ENCODE measurements at places on chromosomes 6 and 20. TPM values are rescaled to one million over a fixed set of nuclear protein-coding genes. Genes with fewer than 3 reads are reported as not detected.

Gene MAD2L1BP
- total RNA-seq = 18.5 TPM

Gene VGLL2
- not detected for total RNA-seq

DNA sequence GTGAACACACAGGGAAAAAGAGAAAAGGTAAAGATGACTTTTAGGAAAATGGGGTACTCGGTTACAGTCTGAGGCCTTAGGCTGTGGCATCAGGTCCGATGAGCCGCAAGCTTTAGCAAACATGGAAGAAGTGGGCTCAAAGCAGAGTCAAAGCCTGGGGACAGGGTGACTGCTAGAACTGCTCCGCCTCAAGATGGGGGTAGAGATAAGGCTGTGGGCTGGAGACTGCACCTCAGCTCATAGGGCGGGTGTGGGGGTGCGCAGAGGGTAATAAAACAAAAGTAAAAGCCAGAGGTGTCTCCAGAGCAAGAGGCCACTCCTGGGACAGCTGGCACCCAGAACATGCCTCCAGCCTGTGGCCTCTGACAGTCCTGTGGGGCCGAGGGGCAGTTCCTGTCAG is 21.3 kb upstream of the SYNDIG1 start:
- DNase-seq = no peak

GRCh38 chr6:90251295-90251992 is 45.2 kb downstream of the BACH2 start:
- no peak for DNase-seq

GRCh38 chr20:22475662-22476061 is 108.7 kb downstream of the FOXA2 start:
- DNase-seq = no peak

DNA sequence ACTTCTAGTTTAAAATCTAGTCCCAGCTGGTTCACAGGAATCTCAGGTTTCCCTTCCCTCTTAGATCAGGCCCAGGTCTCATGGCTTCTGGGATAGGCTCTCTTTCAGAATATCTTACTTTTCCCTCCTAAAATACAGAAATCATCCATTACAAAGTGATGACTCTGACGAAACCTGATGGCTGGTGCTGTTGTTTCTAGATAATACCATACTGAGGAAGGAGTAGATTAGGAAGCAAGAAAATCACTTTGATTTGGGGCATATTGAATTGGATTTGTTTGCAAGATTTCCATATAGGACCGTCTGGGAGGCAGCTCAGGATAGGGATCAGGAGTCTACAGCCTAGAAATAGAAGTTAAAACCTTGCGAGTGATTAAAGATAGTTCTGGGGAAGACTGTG is 3.6 kb downstream of the ZKSCAN3 start:
- DNase-seq = no peak

GRCh38 chr6:82534876-82535275 is 171.3 kb downstream of the TPBG start:
- DNase-seq = no peak

DNA sequence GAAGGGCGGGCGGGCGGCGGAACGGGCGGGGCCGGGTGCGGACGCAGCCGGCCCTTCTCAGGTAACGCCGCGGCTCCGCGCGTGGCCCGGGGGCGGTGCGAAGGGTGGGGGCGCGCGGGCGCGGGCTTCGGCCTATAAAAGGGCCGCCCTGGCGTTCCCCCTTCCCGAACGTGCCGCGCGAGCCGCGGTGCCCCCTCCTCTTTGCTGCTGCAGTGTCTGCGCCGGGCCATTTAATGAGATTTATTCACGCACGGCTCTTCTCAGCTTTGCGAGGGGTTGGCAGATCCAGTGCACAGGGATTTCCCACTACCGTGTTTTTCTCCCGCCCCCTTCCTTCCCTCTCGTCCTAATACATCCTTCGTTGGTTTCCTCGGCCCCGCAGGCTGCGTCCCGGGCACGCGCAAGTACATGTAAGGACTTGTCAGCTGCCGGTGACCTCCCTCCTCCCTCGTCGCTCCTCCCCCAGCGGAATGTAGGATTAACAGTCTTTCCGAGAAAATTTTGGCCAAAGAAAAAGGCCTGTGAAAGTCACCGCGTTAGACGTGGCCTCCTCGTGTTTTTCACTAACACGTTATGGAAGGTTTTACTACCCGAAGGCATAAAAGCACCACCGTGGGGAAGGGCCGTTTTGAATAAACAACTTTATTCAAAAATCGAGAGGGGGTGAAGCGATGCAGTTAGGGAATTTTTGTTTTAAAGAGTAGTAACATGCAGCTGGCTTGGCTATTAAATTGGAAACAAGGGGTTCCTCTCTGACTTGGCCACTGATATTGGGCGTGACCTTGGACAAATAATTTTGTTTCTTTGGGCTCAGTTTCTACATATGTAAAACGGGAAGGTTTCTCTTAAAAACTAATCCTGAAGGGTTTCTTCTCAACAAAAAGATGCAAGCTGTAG is 966 bp upstream of the REV3L start:
- DNase-seq = peak; percentile 95
